GM13977 (cell line): ENCODE measurements at places on chromosomes 16 and 17.

- peak; percentile 68 for DNase-seq
Measured at GRCh38 chr17:48478224-48479013, 48.4 kb upstream of the SKAP1 start.

DNA sequence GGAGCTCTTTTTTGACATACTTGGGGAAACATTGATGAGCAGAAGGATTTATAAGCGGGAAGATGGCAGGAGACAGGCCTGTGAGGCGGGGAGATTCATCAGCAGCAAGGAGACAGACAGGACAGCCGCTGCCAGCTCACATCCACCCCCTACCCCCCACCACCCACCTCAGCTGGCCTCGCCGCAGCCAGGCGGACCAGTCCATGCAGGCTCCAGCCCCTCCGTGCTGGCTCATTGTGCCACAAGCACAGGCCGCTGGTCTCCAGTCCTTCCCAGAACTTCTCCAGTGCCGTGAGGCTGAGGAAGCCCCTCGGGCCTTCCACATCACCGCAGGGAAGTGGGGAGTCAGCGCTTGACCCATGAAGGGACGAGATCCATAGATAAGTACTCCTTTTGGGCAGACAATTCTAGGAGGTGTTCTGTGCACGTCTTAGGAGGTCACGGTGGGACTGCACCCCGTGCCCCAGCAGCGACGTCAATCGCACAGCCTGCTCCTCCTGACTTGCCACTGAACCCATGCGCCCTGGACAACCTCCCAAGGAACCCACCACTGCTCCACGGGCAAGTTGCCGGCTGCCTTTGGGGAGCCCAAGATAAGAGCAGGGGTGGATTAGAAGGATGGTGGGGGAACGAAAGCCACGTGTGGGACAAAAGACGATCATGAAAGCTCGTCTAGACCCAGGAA is 323.6 kb downstream of the C16orf95 start:
- no peak for DNase-seq

DNA sequence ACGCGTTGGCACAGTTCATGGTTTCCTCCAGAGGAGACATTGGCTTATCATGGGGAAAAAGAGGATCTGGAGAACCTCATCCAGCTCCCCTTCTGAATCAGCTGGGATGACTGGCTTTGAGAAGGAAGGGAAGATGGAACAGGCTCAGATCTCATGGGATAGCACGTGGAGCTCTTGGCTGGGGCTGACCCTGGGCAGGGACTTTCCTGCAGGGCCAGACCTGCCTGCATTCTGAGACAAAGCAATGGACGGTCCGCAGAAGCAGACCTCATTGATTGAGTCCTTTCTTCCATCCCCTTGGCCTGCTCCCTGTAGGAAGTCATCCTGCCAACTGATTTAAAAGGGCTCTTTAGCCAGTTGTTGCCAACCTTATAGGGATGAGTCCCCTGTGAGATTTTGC is 26.2 kb downstream of the PLCD3 start:
- DNase-seq, result no peak

- DNase-seq, result no peak
Measured at GRCh38 chr16:75570396-75571065, 4.4 kb downstream of the GABARAPL2 start.

GRCh38 chr17:69042308-69042707 is 18.4 kb downstream of the ABCA9 start:
- no peak for DNase-seq

DNA sequence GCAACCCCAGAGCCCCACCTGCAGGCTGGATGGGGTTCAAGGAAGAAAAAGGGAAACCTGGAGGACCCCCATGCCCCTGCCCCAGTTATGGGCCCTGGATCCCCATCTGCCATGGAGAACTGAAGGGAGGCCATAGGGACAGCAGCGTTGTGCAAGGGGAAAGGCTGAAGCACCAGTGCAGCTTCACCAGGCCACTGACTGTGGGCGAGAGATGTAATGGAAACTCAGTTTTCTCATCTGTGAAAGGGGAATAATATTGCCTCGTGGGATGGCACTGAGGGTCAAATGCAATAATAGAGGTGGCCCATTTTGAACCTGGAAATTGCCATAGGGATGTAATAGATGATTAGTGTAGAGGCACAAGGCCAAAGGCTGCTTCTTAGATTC is 9.9 kb upstream of the TSPOAP1 start:
- no peak for DNase-seq

DNA sequence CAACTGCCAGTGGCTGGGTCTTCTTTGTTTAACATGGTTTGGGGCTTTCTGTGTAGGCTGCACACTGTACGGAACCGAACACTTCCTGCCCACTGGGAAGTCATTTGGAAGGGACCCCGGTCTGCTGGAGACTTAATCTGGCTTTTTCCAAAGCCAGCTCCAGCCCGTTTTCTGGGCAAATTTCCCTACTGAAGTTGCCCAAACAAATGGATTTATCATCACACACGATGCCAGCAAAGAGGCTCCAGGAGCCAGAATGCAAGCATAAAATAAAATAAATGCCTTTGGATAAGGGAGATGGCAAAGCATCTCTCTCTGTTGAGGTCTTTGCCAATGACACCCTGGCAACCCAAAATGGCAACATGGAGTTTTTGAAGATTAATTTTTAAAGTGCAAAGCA is 259.9 kb upstream of the IRX3 start:
- no peak for DNase-seq

- DNase-seq, result peak; percentile 44
Measured at GRCh38 chr17:75008373-75008772, 4.1 kb upstream of the MRPL58 start.

GRCh38 chr16:82070656-82071369 is 35.8 kb downstream of the HSD17B2 start:
- DNase-seq, result no peak

DNA sequence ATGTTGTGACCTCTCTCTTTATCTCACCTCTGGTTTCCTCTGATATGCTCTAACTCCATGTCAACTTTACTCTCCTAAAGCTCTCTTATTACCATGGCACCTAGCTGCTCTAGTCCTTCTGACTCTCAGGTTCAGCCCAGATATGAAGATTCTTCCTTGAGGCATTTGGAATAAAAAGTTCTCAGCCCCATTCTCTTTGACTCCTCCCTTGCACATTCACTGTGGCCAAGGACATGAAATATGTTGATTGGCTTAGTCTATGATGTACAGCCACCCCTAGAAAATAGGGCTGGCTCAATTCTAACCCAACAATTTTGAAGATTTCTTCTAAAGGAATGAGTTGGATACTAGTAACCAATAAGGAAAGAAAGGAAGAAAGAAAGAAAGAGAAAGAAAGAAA is 20.8 kb upstream of the GAS7 start:
- no peak for DNase-seq

GRCh38 chr17:48213797-48214196 is 106.2 kb downstream of the SNX11 start:
- no peak for DNase-seq

GRCh38 chr16:31920373-31920772 is 46.8 kb downstream of the ZNF267 start:
- no peak for DNase-seq

DNA sequence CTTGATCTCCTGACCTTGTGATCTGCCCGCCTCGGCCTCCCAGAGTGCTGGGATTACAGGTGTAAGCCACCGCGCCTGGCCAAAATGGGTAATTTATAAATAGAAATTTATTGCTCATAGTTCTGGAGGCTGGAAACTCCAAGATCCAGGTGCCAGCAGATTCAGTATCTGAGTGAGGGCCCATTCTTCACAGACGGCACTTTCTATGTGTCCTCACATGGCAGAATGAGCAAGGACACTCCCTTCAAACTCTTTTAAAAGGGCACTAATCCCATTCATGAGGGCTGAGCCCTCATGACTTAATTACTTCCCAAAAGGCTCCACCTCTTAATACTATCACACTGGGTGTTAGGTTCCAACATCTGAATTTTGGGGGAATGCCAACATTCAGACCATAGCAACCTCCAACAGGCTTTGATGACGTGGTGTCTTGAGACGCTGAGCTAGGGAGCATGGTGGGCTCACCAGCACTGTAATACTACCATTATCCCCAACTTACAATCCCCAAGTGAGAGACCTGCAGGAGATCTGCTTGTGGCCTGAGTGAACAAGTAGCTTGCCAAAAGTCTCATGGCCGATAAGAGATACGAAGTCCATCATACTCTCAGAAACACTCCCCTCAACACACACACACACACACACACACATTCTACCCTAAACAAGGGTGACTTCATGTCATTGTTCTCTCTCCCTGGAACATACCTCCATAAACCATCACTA is 8.5 kb downstream of the CMTM4 start:
- no peak for DNase-seq

GRCh38 chr17:37506678-37507077 is 17.0 kb downstream of the DUSP14 start:
- peak; percentile 32 for DNase-seq

- peak; percentile 56 for DNase-seq
Measured at GRCh38 chr16:3490911-3491629, 4.2 kb downstream of the C16orf90 start.

- no peak for DNase-seq
Measured at GRCh38 chr16:23074423-23074822, 74.8 kb downstream of the USP31 start.

DNA sequence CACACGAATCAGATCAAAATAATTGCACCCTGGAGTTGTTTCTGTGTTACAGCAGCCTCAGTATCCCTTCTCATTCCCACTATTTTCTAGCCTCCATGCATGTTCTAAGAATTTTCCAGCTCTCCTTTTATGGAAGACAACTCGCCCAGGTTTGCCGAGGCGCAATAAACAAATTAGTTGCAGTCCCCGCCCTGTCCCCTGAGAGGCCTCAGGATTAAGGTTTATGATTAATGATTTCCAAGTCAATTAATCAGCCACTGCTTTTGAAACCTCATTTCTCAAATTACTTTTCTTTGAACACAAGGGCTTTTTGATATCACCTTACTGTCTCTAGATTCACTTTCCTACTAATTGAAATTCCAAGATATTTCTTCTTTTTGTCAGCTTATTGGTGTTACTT is 138.3 kb upstream of the HSBP1 start:
- no peak for DNase-seq

DNA sequence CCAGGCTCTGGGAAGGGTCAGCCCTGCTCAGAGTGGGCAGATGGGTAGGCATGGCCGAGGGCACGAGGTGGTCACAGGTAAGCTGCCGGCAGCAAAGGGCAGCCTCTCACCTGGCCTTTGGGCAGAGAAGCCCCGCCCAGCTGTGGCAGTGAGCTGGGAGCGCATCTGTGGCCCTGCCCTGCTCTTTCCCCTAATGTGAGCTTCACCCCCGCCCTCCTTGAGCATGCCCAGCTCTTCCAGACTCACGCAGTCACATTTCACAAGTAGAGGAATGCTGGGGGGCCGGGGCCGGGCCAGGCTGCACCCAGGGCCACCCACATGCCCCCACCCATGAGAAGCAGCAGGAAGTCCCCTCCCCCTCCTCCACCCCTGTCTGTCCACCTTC is 40.7 kb upstream of the SLC38A10 start:
- no peak for DNase-seq

DNA sequence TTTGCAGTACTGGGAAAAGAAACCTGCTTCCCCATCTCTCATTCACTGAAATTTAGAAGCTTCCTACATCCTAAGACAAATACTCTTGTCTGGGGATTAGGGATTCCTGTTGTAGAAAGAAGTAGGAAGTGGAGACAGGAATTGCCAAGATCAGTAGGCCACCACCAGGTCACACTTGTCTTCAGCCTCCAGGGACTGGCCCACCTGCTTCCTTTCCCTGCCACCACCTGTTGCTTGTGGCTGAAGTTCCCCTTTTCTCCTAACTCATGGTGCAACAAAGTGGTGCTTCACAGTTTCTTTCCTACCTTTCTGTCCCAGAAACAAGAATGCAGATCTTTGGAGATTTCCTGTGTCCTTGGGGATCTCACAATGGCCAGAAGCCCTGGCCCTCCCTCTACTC is 82.4 kb downstream of the WNT3 start:
- DNase-seq, result no peak

DNA sequence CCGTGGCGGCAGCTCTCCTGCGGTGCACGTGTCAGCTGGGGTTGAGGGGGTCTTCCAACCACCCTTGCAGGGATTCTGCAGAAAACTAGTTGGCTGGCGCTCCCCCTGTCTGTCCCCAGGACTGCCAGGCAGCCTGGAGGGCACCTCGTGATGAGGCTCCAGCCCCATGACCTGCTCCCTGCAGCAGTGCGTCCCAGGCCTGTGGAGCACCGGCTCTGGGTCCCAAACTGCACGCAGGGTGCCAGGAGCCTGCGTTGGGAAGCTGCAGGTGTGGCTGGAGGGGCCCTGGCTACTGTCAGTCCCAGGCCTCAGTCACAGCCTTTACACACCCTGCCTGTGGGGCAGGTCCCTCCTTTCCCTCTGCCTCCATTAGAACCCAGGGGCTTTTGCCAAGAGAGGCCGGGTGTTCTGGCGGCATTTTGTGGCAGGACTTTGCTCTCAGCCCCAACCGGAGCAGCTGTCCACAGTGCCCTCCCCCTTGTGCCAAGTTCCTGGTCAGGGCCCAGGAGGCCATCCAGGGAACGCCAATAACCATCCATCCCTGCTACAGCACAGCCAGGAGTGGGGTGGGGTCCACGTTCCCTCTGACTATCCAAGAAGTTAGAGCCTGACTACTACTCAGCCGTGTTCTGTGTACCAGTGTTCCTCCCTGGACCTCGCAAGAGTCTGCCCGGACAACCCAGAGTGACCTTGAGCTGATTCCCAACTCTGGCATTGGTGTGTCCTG is 9.2 kb downstream of the CHMP6 start:
- peak; percentile 37 for DNase-seq

DNA sequence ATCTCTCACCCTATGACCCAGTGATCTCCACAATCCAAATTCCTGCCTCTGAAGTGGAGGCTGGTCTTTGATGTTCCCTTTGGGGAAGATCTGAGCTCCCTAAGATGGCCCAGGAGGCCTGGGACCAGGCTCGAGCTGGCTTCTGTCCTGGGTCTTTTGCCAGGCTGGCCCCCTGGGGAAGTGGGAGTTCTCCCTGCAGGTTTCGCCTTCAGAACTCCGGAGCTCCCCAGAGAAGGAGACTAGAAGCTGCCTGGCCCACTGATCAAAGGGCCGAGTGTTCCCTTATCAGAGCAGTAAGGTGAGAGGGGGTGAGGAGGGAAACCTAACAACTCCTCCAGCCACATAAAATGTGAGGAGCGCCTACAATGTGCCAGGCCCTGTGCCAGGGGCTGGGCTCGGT is 147.1 kb downstream of the IRF8 start:
- no peak for DNase-seq

GRCh38 chr17:46879101-46879500 is 27.7 kb downstream of the WNT9B start:
- DNase-seq, result no peak

DNA sequence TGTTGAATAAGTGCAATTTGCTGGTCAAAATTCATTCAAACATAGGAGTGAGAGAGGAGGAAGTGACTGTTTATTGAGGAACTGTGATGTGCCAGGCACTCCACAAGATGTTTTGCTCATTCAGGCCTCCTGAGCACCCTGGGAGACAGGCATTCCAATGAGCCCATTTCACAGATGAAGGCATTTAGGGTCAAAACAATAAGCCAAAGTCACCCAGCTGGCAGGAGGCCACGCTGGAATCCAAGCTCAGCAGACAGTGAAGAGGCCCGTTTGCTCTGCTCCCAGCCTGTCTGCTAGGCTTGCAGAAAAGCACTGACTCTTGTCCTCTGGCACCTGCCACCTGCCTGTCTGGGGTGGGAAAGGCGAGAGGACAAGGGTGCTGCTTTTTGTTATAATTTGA is 10.1 kb upstream of the SLC25A39 start:
- no peak for DNase-seq
